MG63 (cell line): ENCODE measurements at places on chromosomes 13 and 19. TPM values are rescaled to one million over a fixed set of nuclear protein-coding genes. Genes with fewer than 3 reads are reported as not detected.

The AKAP11 gene
- 8.4 and 17.3 TPM in 2 replicates for total RNA-seq

The B3GNT3 gene
- not detected in 2 replicates for total RNA-seq

The ZNF534 gene
- total RNA-seq, result not detected in 2 replicates

The SCN1B gene
- total RNA-seq, result 0.86 and 2.3 TPM in 2 replicates

The HSH2D gene
- not detected in 2 replicates for total RNA-seq

The PDE4A gene
- 3.1 and 5.5 TPM in 2 replicates for total RNA-seq

The GAPDHS gene
- total RNA-seq, result not detected in 2 replicates

The APLP1 gene
- 19.1 and 32.5 TPM in 2 replicates for total RNA-seq

The RDH8 gene
- not detected in 2 replicates for total RNA-seq

The AMER2 gene
- not detected in 2 replicates for total RNA-seq

The PRR19 gene
- total RNA-seq, result 0.13 and 0.76 TPM in 2 replicates

The PCID2 gene
- 74.5 and 106 TPM in 2 replicates for total RNA-seq

The MUC16 gene
- not detected in 2 replicates for total RNA-seq

The EFNB2 gene
- 2.3 and 3.6 TPM in 2 replicates for total RNA-seq

The PLIN5 gene
- not detected in 2 replicates for total RNA-seq

The SULT2A1 gene
- not detected in 2 replicates for total RNA-seq

The MLNR gene
- not detected in 2 replicates for total RNA-seq

The DACT3 gene
- total RNA-seq, result 1.5 and 1.7 TPM in 2 replicates

The GAS6 gene
- total RNA-seq, result 332 and 394 TPM in 2 replicates

The NOTCH3 gene
- 0.44 and 0.56 TPM in 2 replicates for total RNA-seq

The NCAN gene
- total RNA-seq, result 0.07 and 0.79 TPM in 2 replicates

The FGF21 gene
- not detected in 2 replicates for total RNA-seq

The KIR2DL1 gene
- not detected in 2 replicates for total RNA-seq

The AKT1S1 gene
- total RNA-seq, result 12.1 and 16.5 TPM in 2 replicates

The ERICH6B gene
- not detected in 2 replicates for total RNA-seq

The KCNRG gene
- 5.6 TPM in 1 of 2 replicates, not detected in the other for total RNA-seq

The ANGPTL4 gene
- total RNA-seq, result 46.7 and 64.6 TPM in 2 replicates

The CABP5 gene
- not detected in 2 replicates for total RNA-seq

The PTGIR gene
- total RNA-seq, result not detected in 2 replicates

The ACER1 gene
- not detected in 2 replicates for total RNA-seq

The TJP3 gene
- not detected in 2 replicates for total RNA-seq

The PSG2 gene
- not detected in 2 replicates for total RNA-seq
